ENCODE measurements at places on chromosomes 11 and 22. TPM values are rescaled to one million over a fixed set of nuclear protein-coding genes. Genes with fewer than 3 reads are reported as not detected.

The OR2AG2 gene
- 0.13 TPM for polyA plus RNA-seq

GRCh38 chr22:48336339-48337060 is 1491.2 kb downstream of the BRD1 start:
- DNase-seq = no peak

DNA sequence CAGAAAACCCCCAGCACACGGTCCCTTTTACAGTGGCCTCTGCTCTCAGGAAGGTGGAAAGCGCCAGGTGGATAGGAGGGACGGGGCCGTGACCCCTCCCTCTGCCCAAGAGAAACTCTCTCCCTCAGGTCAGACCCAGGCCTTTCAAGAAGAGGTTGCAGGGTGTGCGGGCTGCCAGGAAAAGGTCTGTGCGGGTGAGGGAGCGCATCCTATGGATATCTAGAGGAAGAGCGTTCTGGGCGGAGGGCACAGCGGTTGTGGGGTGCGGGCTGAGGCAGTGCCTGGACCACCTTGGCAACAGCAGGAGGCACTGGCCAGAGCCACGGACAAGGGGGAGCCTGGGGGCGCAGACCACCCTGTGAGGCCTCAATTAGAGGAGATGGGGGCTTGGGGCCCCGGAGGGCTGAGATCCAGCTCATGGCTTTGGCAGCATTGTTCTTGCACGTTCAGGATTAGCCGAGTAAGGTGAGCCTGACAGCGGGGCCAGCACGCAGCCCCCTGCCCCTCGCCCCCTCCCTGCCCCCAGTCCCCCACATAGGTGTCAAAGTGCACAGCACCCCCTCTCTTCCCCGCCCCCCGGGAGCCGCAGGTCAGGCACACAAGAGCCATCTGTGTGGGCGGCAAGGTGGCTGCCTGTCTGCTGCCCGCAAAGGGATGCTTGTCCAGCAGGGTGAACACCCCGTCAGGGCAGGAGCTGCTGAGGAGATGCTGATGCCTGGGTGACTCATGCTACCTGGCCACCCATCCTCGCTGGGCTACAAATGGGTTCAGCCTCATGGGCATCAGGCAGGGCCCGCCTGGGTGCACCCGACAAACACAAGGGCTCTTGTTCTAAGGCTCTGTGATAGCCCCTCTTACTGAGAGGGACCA is 92.8 kb upstream of the KCNQ1OT1 start:
- no peak for DNase-seq

DNA sequence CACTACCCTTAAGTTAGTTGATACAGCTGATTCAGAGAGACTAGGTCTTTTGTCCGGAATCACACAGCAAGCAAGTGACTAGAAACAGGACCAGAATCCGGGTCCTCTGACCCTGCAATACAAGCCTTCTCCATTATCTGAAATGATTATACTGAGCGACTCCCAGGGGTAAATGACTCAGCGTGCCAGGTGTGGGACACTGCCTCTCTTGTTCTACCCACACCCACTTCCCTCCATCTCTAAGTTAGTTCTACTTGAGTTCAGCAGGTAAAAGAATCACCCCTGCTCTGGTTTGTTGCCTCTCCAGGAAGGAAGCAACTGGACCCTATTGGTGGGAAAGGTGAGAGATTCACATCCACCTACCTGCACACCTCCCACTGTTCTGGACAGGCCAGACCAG is 156.9 kb downstream of the DBX1 start:
- DNase-seq = no peak

DNA sequence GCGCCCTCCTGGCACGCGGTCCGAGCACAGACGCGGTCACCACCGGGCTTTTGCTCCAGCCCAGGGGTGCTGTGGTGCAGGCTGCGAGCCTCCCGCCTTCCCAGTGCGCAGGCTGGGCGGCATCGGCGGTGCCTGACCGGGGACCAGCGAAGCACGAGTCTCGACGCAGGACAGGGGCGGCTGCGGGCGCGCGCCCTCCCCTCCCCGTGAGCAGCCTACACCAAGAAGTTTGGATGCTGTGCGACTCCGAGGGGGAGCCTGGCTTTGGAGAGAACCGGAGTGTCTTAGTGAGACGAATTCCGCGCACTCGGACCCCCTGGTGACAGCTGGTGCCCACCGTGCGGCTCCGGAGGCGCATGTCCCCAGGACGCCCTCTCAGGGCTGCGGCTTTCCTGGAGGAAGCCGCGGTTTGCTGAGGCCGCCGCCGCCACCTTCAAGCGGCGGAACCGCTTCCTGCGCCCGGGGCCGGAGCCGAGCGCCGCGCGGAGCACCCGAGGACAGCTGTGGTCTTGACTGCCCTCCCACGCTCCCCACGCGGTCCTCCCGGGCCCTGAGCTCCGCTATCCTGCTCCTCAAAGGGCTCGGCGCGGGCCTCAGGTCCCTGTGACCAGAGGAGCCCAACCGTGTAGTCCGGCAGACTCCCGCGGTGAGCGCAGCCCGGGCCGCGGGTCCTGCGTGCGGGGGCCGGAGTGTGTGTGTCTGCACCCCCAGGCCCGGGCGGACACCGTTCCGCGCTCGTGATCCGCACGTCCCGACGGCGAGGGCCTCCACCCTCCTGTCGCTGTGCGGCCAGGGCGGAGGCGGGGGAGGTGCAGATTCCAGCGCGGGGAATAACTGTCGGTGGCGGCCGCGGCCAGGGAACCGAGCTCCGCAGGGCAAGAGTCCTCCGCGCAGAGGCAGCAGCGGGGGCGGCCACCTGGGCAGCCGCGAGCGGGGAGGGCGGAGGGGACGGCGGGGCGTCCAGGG is 1.7 kb downstream of the FGF3 start:
- DNase-seq = no peak

The GPR83 gene
- 0.64 TPM for polyA plus RNA-seq

DNA sequence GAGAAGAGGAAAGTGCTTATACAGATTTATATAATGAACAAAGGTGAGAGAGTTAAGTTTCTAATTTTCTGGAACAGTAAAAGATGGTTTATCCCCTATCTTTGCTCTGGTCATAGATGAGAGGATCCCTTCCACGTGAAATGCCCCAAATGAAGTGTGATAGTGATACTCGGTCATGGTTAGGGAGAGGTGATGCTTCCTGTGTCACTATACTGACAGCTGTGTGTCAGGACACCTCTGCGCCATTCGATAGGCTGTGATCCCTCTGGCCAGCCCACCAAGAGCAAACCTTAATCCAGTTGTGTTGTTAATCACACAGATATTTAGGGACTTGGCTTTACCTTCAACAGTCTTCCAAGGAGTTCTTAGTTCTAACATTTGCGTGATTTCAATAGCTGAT is 57.7 kb downstream of the NCAM1 start:
- no peak for DNase-seq

- no peak for DNase-seq
These were observed 232.0 kb upstream of the TENM4 start for GRCh38 chr11:79672786-79673185.

The SMC1B gene
- polyA plus RNA-seq = 0.30 TPM

- no peak for DNase-seq
These were observed 9.8 kb downstream of the SLC22A6 start for GRCh38 chr11:62974848-62975522.

DNA sequence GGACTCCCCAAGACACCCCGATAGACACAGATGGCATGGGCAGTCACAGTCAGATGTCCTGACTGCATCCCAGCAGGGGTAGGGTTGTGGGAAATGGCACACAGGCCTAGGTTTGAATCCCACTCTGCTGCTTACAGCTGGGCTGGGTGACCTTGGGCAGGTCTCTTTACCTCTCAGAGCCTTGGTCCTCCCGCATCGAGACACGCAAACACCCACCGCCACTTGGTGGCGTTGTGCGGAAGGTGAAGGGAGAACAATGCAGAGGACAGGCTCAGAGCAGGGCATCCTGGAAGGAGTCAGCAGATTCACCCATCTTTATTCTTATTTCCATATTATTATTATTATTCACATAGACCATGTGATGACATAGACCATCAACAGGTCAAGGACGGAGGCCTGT is 140.5 kb downstream of the MIAT start:
- no peak for DNase-seq

- no peak for DNase-seq
These were observed at the start of gene APOL1 for GRCh38 chr22:36252754-36253522. Gene APOL1 (plus strand): TSS chr22:36253133. CDS start chr22:36254956, 1,823 bp downstream.

The SLC5A4 gene
- polyA plus RNA-seq = 1.3 TPM

The KRTAP5-8 gene
- polyA plus RNA-seq = 0.30 TPM

DNA sequence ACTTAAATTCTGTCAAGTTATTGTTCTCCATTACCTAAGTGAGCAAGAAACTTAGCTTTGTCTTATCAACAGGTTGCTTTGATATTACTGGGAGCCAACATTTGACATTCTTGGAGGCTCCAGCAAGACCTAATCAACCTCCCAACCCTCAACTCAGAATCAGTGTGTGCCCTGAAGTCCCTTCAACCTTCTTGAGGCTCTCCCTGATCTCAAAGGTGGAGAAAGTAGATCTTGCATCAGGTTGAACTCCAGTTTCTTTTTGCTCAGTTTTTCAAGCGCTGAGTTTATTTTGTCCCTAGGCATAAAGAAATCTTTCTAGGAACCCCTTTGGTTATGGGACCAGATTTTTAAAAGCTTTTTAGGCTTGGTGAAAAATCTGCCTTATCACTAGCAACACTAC is 1.4 kb downstream of the FAM111A start:
- no peak for DNase-seq

- no peak for DNase-seq
These were observed 483.3 kb downstream of the TBC1D22A start for GRCh38 chr22:47245786-47246185.

The GRM5 gene
- 0.30 TPM for polyA plus RNA-seq

DNA sequence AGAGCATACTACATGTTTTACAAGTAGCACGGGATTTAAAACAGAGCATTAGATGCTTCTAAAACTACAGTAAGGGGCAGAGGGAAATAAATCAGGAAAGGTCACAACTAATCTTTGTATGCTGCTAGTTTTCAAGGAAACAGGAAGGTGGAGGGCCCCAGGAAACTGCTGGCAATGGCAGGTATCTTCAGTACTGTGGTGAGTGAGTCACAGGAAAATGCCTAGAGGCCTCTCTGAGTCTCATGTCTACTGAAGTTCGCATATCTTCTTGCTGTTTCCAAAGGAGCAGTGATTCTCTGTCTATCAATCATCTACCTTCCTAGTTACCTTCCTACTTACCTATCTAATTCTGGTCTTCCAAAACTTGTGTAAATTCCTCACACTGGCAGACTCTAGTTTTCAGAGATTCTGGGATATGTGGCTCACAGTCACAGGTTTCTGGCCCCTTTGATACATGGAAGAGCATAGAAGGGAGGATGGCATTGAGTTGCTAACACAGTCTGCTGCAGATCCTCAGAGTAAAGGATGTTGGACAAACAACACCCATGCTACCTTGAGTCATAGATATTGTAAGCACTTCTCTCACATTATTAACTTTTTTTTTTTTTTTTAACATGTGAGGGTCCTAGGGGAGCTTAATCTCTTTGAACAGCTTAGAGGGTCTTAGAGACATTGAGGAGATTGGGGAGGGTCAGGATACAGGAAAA is 58.8 kb upstream of the SYN3 start:
- no peak for DNase-seq

DNA sequence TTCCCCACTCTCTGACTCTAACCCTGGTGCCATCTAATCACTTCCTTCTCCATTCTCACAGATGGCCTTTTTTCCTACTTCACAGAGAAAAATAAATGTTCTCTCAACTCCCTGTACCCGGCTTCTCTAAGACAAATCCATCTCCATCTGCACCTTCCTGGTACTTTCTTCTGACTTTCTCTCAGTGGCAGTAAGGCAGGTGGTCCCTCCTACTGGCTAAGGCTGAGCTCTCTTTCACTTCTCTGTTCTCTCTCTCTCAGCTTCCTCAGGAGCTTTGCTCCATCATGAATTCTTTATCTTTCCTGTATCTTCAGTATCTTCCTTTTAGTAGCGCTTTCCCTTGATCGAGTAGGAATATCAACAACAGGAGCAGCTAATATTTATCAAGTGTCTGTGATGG is 421.6 kb downstream of the TMEM135 start:
- no peak for DNase-seq

GRCh38 chr11:13260963-13261588 is 16.5 kb upstream of the BMAL1 start:
- DNase-seq = no peak

GRCh38 chr11:130549393-130549999 is 101.1 kb downstream of the ADAMTS15 start:
- DNase-seq = no peak

GRCh38 chr11:19351426-19351825 is 110.7 kb upstream of the E2F8 start:
- no peak for DNase-seq

GRCh38 chr11:24321229-24321628 is 175.6 kb upstream of the LUZP2 start:
- DNase-seq = no peak

- DNase-seq = no peak
These were observed 19.8 kb downstream of the FAM118A start for GRCh38 chr22:45329530-45329936.

DNA sequence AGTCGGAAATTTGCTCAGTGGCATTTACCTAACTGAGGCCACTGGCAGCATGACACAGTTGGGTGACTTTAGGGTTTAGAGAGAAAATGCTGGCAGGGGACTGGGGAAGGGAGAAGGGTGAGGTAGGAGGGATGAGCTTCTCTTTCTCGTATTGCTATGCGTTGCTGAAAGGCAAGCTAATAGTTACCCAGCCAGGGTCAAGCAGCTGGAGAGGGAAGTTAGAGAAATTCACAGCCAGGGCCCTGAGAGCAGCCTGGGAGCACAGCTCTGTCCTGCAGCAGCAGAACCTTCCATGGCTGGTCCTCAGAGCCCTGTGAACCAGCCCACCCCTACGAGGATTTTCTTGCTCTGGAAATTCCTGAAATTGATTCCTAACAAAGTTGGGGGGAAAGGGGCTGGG is 679.6 kb downstream of the NTM start:
- DNase-seq = no peak

The HIC2 gene
- polyA plus RNA-seq = 8.5 TPM

The LINC01488 gene
- polyA plus RNA-seq = 0.08 TPM

The MUC2 gene
- 0.14 TPM for polyA plus RNA-seq

- DNase-seq = no peak
These were observed 2.8 kb downstream of the SESN3 start for GRCh38 chr11:95228081-95228749.

DNA sequence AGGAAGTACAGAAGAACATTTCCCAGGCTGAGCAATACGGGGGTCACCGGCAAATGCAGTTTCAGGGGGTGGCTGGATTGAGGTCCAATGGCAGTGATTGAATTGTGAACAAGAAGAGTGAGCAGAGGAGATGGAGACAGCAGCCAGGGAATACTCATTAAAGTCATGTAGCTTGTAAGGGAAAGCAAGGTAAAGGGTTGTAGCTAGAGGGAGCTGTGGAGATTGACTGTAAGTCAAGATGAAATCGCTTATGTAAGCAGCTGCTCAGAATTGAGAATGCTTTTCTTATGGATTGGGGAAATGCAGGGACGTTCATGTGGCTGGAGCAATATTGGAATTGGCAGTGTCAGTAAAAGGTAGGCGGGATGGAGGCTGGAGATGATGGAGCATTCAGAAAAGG is 111.4 kb upstream of the TBCEL start:
- DNase-seq = no peak

Data from left renal cortex interstitium (tissue), 4 donors.